Amygdala (tissue), 56 donors: ENCODE measurements at places on chromosomes 12 and 14.

GRCh38 chr12:47982770-47983169, 19.4 kb downstream of the TMEM106C start:
- DNase-seq, result no peak

GRCh38 chr14:74539503-74539902, 45.9 kb downstream of the ISCA2 start:
- DNase-seq, result no peak

DNA sequence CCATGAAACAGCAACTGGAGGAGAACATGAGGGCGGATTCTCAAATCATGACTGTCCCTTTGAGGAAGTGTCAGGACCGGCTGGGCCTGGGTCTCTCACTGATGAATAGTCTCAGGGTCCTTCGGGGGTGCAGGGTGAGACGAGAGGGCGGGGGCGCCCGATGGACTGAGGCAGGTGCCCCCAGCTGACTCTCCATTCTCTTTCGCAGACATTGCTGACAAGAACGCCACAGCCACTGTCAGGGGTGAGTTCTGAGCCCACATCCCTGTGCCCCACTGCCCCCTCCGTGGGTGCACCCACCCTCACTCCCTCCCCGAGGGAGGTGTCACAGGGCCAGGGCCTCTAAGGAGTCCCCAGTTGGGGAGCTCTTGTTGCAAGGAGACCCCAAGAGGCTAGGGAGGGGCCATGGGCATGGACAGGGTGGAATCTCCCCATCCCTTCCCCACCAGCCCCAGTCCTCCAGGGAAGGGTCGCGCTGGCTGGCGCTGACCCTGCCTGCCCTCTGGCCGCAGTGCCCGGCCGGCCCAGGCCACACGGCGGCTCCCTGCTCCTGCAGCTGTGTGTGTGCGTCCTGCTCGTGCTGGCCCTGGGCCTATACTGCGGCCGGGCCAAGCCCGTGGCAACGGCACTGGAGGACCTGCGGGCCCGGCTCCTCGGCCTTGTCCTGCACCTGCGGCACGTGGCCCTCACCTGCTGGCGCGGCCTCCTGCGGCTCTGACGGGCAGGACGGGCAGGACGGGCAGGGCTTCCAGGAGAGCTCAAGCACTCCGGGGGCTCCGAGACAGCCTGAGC, 8.7 kb downstream of the C14orf180 start:
- DNase-seq, result no peak

DNA sequence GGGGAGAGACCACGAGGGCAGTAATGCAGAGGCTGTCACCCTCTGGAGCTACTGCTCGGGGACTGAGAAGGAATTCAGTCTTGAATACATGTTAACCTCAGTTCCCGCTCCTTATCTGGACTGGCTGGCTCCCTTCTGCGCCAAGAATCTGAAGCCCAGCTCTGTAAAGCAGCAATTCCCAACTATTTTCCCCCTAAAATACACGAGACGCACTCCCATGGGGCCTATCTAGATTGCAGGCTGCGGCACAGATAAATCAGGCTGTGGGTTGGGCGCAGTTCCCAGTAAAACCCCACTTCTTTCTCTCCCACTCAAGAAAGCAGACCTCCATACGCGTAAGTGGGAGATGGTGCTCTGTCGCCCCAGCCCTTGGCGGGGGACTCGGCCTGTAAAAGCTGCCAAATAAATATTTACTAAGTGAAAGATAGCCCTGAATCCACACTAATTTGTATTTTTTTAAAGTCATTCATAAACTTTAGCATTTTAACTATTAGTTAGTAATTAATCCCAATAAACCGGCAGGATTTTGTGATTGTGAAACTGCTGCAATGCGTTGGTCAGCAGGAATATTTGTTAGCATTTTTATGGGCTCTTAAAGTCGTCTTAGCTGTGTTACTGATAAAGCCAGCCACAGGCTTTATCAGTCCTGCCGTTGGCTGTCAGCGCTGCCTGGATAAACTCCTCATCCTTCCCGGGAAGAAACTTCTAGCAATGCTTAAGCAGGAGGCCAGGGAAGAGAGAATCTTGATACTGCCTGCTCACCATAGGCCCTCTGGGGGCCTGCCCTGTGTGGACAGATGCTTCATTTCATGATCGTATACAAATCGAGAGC, 17.8 kb downstream of the FBXL14 start:
- DNase-seq, result no peak

GRCh38 chr12:121005346-121005815, 10.9 kb downstream of the C12orf43 start:
- DNase-seq, result no peak

- no peak for DNase-seq
These were observed 39.7 kb downstream of the PPTC7 start for GRCh38 chr12:110543252-110543959.

GRCh38 chr14:20333494-20333841, 389 bp upstream of the CCNB1IP1 start:
- DNase-seq, result no peak

DNA sequence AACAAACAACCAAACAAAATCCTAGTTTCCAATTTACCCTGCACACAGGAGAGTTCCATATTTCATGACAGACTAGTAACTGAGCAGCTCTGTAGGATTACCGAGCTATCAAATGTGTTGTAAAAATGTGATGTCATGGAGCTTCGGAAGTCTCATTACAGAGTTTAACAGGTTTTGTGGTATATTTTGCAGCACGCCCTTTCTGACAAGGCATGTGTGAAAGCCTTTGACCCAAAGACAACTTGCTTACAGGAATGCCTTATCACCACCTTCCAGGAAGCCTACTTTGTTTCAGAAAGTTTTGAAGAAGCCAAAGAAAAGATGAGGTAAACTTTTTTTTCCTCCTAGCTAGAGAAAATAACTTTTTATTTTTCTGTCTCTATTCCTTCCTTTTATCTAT, 92.4 kb downstream of the TPH2 start:
- DNase-seq, result no peak

GRCh38 chr12:46174061-46174662, 94.7 kb downstream of the SLC38A1 start:
- DNase-seq, result no peak

DNA sequence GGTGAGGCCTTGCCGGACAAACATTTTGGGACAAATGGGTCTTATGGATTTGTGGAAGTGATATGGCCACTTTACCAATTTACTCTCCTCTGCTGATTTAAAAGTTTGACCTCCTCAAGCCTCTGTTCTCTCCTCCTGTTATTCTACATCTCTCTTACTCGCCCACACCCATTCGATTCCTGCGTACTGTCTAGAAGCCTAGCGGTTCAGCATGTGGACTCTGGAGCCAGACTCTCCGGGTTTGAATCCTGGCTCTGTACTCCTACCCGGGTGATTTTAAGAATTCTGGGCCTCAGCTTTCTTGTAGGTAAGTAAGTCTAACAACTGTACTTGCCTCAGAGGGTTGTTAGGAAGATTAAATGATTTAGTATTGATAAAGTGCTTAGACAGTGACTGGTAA, 168.6 kb upstream of the IFNG-AS1 start:
- no peak for DNase-seq

- DNase-seq, result no peak
These were observed 8.8 kb upstream of the CCDC85C start for GRCh38 chr14:99612738-99613330.

GRCh38 chr14:26794731-26795130, 196.9 kb upstream of the NOVA1 start:
- DNase-seq, result no peak

DNA sequence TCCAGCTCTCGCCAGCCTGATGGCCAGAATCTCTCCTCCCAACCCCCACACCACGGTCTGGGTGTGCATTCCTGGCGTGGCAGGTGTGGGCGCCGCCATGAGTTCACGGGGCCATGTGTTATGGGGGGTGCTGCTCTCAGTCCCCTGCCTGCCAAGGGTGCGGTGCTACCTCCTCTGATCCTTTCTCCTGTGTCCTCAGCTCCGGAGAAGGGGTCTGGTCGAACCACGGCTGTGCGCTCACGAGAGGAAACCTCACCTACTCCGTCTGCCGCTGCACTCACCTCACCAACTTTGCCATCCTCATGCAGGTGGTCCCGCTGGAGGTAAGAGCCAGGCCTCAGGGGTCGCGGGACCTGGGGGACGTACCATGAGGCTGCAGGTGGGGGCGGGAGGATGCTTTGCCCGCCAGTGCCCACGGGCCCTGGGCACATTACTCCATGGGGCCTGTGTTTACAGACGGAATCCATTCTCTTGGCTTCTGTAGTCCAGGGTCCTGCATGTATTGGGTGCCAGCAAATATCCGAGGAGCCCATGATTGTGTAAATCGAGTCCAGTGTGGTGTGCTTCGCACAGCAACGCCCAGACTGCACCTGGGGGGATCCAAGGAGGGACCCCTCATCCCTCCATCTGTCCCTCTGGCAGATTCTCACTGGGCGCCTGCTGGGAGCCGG, 130.8 kb downstream of the ADGRD1 start:
- DNase-seq, result no peak

DNA sequence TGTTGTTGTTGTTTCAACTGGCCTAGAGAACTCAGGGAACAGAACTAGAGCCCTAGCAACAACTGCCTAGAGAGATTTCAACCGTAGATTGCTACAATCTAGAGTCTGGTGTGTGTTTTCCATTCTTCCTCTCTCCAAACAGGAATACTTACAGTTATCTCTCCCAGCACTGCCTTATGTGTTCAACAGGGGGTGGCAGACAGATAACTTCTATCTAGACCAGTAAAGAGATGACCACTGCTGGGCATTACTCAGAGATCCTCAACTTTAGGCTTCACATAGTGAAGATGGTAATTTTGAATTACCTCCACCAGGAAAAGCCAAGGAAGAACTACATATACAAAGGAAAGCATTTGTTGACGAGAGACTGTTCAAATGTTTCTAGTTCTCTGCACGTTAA, 4.8 kb downstream of the TXNDC16 start:
- no peak for DNase-seq

GRCh38 chr14:50997712-50998111, 53.4 kb upstream of the PYGL start:
- DNase-seq, result no peak

GRCh38 chr12:84696908-84697540, 215.6 kb downstream of the SLC6A15 start:
- no peak for DNase-seq

DNA sequence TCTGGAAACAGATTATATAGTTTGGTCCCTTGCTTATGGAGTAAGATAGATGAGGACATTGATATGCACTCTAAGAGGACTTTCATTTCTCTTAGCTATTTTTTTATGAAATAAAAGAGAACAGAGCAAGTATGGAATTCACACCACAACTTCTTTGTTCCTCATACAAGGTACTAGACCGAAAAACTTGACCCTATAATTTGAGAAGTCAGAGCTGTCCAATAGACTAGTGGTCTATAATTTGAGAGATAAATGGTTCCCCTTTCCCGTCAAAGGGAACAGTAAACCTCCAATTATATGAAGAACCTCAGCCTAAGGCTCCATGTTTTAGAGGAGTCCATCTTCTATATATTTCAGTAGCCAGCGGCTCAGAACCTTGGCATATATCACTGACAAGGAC, 58.5 kb upstream of the HIF1A start:
- no peak for DNase-seq

- DNase-seq, result no peak
These were observed 17.5 kb upstream of the ISM2 start for GRCh38 chr14:77516126-77516525.

DNA sequence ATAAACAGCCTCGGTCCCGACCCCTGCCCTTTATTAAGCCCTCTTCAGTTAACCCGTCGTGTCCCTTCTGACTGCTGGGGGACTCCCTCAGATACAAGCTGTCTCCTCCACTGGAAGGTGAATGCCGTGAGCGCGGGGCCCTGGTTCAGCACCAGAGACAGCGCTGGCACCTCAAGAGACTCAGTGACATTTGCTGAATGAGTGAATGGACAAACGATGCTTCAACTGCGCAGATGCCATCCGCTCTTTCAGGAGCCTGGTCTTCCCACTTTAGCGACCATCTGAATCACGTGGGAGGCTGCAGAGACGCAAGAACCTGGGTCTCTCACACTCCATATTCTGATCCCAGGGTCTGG, 92.6 kb upstream of the SFSWAP start:
- DNase-seq, result no peak

DNA sequence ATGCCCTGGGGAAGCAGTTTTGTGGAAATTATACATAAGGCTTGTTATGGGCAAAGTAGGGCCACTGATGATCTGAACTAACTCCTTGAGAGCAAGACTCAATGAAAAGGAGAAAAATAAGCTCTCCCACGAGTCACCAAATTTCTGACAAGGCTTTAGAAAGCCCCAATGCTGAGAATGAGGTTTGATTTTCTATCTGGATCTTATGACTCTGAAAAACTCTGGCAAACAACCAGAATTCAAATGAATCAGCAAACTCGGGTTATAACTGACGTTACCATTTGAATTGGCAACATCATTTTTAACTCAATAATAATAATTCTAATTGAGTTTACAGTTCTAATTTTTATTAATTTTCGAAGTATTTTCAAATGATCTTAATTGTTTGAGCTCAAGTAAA, 79.1 kb downstream of the KCNK10 start:
- DNase-seq, result no peak

DNA sequence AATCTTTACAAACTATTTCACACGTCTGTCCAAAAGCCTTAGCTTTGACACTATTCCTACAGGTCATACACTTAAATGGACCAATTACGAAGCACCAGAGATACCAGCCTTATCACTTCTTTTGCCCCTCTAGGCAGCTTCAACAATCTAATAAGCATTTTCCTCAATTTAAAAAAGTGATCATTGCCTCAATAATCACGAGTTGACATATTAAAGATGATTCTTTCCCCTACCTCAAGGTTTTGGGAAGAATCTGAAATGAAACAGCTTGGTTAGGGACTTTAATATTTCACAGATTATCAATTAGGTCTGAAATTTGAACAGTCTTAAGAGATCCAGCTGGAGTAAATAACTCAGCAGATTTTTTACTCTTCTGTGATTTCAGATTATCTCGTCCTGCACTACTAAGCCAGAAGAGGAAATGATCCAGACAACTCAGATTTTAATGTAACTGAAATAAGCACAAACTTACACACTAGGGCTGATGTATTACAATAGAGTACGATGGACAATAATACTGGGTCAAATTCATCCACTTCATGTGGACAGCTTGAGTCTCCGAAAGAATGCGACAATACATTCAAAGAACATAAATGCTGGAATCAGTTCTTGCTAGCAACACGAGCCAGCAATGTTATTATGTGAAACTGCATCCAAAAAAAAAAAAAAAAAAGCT, 15.9 kb downstream of the UBE2N start:
- DNase-seq, result no peak

DNA sequence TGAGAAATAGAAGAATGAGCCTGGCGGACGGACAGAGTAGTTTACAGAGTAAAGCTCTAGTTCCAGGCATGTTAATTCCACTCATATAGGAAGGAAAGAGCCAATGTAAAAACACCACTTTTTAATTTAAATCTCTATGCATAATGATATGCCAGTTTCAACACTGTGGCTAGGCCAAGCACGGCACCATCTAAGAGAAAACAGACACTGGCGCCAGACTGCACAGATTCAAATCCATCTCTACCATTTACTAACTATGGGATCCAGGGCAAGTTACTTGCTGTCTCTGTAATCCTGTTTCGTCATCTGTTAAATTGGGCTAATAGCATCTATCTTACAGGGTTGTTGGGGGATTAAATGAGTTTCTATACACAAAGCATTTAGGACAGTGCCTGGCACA, 27.5 kb downstream of the RMST start:
- no peak for DNase-seq

DNA sequence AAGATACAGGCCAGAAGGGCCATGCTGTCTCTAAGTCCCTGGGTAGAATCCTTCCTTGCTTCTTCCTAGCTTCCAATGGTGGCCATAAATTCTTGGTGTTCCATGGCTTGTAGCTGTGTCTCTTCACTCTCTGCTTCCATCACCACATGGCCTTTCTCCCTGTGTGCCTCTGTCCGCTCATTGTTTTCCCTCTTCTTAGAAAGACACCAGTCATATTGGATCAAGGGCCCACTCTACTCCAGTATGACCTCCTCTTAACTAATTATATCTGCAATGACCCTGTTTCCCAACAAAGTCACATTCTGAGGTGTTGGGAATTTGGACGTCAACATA, 7.6 kb upstream of the MAP1LC3B2 start:
- DNase-seq, result no peak
